ENCODE measurements at places on chromosomes 13 and 19.

DNA sequence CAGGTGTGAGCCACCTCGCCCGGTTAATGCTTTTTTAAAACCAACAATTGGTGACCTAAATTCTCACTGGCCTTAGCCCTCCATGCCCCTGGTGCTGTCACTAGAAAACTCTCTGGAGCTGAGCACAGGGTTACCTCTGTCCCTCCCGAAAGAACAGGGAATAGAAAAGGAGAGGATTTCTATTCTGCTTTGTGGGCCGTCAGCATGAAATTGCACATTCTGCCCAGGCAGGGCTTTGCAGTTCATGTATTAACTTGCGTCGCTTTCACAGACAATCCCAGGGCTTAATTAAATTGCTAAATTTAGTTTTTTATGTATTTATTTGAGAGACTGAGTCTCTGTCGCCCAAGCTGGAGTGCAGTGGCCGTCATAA is 583 bp upstream of the ZNF480 start:
- DNase-seq = no peak

- DNase-seq = peak; percentile 50
These were observed 43.4 kb upstream of the MAP3K10 start for GRCh38 chr19:40147693-40148347.

GRCh38 chr13:41111454-41111853 is 21.1 kb downstream of the KBTBD6 start:
- no peak for DNase-seq

GRCh38 chr19:42330241-42330711 is 4.8 kb downstream of the MEGF8 start:
- no peak for DNase-seq

- no peak for DNase-seq
These were observed 6.2 kb downstream of the NDUFA11 start for GRCh38 chr19:5897189-5897969.

GRCh38 chr13:22201375-22201925 is 530.6 kb downstream of the FGF9 start:
- DNase-seq = no peak

DNA sequence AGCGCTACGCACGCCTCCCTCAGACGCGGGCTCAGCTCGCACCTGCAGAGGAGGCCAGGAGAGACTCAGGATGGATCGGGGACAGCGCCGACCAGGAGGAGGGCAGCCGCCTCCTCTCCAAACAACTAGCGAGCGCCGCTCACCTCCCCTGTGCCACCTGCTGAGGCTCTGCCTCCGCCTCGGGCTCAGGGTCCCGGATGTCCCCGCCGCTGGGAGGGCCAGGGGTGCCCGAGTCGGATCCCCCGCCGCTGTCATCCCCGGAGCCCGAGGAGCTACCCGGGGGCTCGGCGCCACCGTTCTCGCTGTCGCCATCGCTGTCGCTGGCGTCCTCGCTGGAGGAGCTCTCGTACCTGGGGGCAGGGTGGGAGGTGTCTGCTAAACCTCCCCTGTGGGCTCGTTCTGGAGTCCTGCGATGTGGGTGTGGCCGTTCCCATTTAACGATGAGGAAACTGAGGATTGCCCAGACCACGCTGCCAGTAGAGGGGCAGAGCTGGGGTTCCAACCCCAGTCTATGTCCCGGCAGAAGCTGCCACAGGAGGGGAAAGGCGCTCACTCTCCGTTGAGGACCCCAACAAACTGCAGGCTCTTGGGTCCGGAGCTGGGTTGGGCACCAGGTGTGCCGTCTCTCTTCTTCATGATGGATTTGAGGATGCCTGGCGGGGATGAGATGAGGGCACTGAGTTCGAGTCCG is 9.2 kb downstream of the KANK3 start:
- no peak for DNase-seq

- DNase-seq = no peak
These were observed 12.0 kb downstream of the HMGB1 start for GRCh38 chr13:30453727-30454126.

DNA sequence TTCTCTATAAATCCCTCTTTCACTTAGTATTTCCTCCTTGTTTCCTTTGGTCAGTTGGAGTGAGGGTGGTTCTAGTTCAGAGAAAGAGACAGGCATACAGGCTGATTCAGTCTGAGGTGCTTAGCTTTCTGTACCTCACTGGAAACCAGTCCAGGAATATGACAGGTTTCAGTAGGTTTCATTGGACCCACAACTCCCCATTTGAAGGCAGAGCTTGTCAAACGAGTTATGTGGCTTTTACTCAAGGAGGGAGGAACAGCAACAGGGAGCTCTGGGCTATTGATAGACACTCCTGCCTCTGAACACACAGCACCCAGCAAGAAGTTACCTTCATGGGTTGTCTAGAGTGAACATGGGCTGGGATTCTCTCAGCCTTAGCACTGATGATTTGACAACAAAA is 14.5 kb downstream of the ACTN4 start:
- no peak for DNase-seq

GRCh38 chr19:31347354-31347753 is 1.9 kb downstream of the TSHZ3 start:
- DNase-seq = no peak

DNA sequence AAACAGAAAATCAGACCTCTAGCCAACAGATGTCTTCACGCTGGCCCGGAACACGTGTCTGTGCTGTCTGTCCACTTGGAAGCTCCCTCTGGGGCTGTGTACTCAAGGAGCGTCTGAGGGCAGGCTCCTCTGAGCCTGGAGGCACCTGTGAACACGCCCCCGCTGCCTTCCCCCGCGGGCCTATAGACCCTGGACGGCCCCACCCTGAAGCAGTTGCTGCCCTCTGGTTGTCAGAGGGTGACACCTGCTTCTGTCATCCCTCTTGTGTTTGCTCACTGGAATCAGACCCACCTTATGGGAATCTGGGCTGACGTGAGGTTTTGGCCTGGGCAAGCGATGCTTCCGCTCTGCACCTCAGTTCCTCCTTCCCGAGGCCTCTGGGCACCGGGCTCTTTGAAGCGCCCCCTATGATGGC is 19.2 kb downstream of the EPN1 start:
- DNase-seq = no peak

- no peak for DNase-seq
These were observed 1.8 kb upstream of the SLC27A1 start for GRCh38 chr19:17468302-17469091.

GRCh38 chr13:65600702-65601101 is 1629.4 kb downstream of the PCDH9 start:
- no peak for DNase-seq

DNA sequence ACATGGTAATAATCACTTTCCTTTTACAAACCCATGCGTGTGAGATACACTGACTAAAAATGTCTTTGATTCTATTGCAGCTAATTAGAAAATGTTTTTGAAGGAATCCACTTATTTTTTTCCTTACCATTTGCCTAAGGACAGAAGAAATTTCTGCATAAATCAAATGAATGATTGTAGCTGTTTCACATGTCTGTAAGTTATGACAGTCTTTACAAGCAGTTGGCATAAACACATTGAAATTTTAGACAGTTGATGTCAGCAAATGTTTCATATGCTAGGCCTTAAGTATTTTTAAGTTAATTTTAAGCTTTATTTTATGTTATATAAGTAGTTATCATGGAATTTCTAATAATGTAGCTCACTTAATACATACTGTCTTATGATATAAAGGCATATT is 598.4 kb upstream of the SLITRK6 start:
- no peak for DNase-seq

DNA sequence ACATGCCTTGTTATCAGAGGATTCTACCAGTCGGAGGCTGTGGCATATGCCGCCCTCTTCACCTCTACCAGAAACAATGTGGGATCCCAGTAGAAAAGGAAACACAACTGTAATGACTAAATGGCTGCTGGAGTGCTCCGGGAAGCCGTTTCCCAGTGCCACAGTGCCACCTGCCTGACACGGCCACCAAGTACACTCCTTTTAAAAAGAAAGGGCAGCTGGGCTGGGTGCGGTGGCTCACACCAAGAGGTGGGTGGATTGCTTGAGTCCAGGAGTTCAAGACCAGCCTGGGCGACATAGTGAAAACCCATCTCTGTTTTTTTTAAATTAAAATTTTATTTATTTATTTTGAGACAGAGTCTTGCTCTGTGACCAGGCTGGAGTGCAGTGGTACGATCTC is 67.3 kb downstream of the TRPM4 start:
- no peak for DNase-seq

- DNase-seq = no peak
These were observed 242.2 kb upstream of the EDNRB start for GRCh38 chr13:78160793-78161192.

- DNase-seq = no peak
These were observed 313.3 kb downstream of the LIG4 start for GRCh38 chr13:107901996-107902562.

DNA sequence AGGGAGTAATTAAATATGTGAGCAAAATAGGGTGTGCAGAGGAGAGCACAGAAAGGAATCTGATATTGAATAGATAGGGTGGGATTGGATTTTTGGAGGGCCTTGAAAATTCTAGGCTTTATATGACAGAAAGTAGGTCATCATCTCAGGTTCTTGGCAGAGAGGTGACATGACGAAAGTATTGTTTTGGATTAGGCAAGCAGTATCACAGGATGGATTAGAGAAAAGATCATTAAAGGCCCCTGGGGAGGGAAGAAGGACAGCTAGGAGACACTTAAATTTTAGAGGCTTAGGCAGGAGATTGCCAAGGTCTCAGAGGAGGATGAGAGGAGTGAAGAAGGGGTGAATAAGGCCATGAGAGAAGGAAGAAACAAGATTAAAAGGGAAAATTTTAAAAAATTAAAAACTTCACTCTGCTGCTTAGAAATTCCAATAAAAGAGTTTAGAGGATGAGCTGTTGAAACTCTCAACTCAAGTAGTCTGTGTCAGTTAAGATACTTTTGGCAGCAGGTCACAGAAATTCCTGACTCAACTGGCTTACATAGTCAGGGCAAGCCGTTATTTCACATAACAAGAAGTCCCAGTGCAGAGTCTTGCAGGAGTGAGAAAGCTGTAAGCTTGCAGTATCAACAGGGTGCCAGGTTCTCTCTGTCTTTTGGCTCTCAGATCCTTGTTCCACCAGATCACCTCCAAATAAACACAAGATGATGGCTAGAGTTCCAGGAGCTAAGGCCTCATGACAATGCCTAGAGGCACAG is 8.8 kb downstream of the GPC6 start:
- DNase-seq = no peak

GRCh38 chr19:12272980-12273901 is 21.4 kb downstream of the ZNF44 start:
- no peak for DNase-seq

GRCh38 chr13:79282976-79283375 is 123.1 kb downstream of the RBM26 start:
- peak; percentile 35 for DNase-seq

DNA sequence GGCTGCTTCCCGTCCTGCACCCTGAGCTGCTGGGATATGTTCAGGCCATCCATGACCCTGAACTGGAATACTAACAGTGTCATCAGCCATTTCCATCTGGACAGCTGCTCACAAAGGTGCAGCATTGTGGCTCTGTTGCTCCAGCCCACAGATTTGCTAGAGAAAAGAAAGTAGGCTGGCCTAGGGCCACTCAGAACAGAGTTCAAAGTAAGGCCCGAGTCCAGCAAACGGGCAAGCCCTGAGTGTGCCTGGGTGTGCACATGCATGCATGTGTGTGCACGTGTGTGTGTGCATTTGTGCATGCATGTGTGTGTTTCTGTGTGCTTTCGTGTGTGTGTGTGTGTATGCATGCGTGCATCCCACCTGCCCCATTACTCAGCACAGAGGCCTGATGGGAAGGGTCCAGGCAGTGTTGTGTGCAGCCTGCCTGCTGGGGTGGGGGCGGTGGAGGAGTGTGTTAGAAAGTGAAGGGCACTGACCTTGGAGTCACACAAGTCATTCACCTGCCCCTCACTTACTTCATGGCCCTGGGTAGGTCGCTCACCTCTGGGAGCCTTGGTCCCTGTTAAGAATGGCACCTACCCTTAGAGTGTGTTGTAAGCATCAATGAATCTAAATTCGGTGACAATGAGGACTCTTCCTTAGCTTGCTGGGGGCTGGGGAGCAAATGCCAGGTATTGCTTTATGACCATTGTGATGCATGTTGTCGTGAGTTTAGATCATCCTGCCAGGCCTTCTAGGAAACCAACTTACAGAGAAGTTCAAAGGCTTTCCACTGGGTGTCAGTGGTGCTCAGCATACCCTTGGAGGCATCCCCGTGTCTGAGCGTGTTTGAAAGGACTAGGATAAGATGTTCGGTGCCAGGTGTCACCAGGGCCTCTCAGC is 53.2 kb downstream of the GPR12 start:
- no peak for DNase-seq

GRCh38 chr13:64000321-64000720 is 2584.7 kb upstream of the PCDH20 start:
- no peak for DNase-seq

DNA sequence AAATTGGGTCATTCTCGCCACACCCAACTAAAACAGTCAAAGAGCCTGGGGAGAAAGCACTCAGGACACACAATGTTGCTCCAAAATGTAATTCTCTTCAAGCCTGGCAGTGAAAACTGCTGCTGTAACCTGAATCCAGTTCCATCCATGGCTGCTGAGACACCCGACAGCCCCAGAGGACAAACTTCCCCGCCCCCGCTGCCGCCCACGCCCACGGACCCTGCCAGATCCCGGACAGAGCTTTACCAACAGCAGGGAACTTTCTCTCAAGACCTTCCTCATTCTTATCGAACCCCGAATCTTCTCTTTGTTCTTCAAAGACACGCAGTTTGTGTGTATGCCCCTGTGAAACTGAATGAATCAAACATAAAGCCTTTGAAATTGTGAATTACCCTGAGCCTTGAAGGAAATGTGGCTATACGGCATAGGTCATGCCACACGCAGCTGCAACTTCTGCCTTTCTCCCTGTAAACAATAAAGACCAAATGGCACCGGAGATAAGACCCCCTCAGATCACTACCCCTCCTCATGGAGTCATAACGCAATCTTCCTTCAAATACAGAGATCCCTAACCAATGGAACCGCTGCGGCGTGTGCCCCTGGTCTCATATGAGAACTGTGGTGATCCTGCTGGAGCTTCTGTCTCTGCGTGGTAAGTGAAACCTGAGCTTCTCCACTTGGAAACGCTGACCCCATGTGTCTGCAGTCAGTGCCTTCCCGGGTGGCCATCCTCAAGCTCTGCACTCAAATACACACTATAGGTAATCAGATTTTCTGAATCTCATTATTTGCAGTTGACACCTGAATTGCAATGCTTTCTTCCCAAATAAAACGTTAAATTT is 4.8 kb upstream of the LAMP1 start:
- no peak for DNase-seq

- DNase-seq = no peak
These were observed 49.8 kb downstream of the ACSBG2 start for GRCh38 chr19:6185093-6185834.

- no peak for DNase-seq
These were observed 567.7 kb downstream of the GPC6 start for GRCh38 chr13:93794197-93794885.

- no peak for DNase-seq
These were observed 34.4 kb upstream of the PSPC1 start for GRCh38 chr13:19817106-19817505.

- no peak for DNase-seq
These were observed 163.5 kb downstream of the MTUS2 start for GRCh38 chr13:28983641-28984040.

DNA sequence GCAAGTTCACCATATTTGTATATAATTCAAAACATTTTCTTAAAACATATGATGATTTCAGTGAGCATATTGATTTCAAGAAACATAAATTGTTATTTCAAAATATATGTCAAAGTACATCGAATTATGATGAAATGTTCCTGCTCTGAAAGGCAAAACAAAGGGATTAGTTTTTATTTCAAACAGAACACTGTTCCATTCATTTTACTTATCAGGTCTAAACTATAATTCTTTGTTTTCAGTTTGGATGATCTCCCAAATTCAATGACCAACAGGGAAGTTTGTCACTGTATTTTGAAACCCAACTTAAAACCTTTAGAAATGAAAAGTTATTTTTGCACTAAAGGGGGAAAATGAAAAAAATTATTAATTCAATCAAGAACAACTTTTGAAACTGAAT is 610.2 kb downstream of the SLITRK1 start:
- no peak for DNase-seq
